ENCODE measurements at places on chromosomes 1 and 21.

- no peak for DNase-seq
Measured at GRCh38 chr1:166184012-166184411, 17.2 kb upstream of the FAM78B start.

- no peak for DNase-seq
Measured at GRCh38 chr1:87393445-87394085, 64.9 kb downstream of the LMO4 start.

DNA sequence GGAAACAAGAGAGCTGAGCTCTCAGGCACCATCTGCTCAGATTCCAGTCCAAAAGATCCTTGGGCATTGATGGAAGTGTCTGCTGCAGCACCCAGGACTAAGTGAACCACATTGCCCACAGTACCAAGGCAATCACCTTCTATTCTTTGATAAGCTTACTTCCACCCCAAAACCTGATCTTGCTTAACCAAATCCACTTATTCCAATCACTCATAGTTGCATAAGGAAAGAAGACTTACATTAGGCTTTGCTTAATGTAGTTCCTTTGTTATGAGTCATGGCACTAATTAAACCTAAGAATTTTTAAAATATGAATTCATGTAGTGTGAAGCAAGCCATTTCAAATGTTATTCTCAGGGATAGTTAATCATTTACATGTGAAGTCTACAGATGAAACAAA, 84.5 kb downstream of the UCHL5 start:
- no peak for DNase-seq

GRCh38 chr1:30524840-30525617, 198.4 kb downstream of the MATN1 start:
- DNase-seq: no peak

DNA sequence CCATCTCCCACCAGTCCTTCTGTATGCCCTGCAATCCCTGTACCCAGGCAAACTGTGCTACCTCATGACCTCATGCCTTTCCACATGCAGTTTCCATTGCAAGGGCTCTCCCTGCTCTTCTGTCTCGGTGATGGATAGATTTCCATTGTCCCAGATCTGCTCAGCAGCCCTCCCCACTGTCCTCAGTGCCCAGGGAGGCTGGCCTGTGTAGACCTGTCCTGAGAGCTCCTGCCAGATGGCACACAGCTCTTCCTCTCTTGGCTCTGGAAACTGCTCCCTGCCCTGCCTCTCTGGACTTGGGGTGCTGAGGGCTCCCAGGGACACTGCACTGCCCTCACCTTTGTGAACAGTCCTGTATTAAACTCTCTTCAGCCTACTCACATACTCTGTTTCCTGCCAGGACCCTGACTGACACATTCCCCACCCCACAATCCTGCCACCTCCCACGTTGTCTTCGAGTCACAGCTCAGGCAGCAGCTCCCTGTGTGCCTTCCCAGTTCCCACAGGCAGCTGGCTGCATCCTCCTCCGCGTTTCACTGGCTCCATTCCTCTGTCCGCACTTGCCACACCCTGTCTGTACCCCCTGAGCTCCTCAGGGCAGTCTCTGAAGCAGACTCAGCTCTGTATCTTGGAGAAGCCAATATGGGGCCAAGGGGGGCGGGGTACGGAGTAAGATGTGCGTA, 57.0 kb downstream of the SPATA46 start:
- no peak for DNase-seq

DNA sequence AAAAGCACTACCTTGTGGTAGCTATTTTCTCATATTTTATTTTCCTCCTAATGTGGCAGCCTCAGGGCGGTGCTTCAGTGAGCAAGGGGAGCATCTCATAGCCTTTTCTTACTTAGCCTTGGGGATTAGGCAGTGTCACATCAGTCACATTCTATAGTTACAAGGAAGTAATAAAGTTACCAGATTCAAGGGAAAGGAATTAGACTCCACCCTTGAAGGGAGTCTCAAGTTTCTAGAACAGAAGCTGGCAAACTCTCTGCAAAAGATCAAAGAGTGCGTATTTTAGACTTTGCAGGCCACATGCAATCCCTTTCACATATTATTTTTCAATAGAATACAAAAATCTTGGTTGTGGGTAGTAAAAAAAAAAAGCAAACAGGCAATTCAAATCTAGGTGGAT, 350.4 kb downstream of the AMY1C start:
- no peak for DNase-seq

GRCh38 chr1:57269630-57270225, 154.1 kb downstream of the DAB1 start:
- no peak for DNase-seq

- no peak for DNase-seq
Measured at GRCh38 chr1:63533931-63534330, 10.6 kb downstream of the EFCAB7 start.

DNA sequence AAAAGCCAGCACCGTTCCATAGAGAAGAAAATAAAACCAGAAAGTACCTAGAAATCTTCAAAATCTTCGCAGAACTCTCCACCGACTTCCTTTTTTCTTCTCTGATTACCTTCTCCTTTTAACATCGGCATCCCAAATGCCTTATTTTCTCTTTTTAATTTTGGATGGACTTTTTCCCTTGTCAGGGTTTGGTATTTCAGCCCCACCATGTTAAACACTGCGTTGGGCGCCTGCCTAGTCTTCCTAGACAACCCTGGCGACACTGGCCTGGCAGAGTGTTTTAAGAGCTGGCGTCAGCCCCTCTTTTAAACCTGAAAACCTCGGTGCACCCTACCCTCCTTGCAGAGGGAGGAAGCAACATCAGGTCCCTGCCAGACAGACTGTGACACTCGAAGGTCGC, 66.0 kb upstream of the EFHD2 start:
- DNase-seq: no peak

GRCh38 chr1:203265541-203265940, 36.1 kb upstream of the CHIT1 start:
- no peak for DNase-seq

DNA sequence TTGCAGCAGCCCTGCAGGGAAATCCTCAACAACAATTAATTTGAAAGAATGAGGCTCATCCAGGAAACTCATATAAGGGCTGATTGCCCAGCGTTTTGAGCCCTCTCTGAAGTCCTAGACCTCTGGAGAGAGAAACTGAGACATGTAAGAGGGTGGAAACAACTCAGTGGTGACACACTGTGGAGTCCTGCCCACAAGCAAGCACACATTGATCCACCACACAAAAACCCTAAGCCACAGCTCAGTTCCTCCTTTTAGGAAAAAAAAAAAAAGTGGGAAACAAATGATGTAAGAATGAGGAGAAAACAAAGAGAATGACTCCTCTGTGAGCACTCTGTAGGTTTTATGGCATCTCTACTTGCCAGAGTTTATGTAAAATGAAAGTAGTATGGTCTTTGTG, 22.9 kb upstream of the PLA2G5 start:
- no peak for DNase-seq

GRCh38 chr1:155086128-155086741, 7.6 kb downstream of the EFNA3 start:
- DNase-seq: no peak

GRCh38 chr1:113369699-113370098, 20.6 kb upstream of the MAGI3 start:
- no peak for DNase-seq

DNA sequence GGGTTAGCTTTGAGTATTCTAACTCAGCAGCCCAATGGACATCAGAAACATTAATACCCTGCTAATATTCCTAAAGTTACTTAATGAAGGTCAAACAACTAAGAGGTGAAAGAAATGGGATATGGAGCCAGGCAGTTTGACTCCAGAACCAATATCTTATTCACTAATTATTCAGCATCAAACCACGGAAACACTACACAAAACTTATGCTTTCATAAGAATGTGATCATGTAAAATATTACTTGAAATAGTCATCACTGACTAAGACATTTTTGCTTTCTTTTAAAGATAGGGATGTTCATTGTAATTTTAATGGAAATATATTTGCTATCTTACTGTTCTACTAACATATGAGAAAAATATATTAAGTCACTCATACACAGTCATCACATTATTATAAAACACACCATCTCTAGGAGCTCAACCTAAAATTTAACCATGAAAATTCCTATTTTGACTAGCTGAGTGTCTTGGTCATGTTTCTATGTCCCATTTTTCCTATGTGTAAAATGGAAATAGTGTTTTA, 240.9 kb downstream of the KCTD3 start:
- DNase-seq: no peak

- DNase-seq: peak; percentile 5
Measured at GRCh38 chr1:15328351-15329103, 81.2 kb upstream of the EFHD2 start.

DNA sequence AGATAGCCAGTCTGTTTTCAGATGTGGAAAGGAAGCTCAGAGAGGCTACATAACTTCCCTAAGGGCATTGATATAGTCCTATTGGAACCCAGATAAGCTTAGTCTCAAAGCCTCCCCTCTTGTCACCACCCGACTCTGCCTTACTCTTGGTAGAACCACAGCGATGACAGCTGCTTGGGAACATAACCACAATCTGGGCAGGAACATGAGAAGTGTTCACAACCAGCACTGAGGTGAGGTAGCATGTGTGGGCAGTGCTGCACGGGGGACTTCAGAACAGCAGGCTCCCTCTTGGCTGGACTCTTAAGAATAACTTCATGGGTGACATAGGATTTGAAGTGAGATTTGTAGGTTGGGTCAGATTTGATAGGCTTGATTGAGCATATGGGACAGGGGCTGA, 9.3 kb upstream of the S100A10 start:
- no peak for DNase-seq

DNA sequence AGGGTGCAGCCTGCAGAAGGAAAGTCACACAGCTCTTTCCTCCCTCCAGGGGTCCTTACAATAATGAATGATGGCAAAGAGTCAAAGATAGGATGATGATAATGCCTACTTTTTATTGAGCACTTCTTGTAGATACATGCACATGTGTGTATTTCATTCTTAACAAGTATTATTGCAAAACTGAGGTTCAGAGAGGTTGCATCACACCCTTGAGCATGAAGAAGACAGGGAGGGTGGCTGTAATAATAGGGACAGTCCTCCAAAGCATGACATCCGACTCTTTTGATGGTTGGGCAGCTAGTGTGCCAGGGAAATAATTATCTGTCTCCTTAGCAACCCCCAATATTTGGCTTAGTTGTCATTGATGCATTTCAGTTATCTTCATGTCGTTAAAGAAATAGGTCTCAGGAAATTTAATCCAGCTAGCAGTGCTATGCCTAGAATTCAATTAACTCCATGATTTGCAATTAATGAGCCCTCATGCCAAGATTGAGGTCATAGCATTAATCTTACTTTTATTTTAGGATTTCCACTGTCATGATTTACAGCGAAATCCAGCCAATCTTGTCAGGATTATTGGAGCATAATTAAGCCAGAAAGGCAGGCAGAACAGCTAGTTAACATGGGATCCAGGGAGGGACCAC, 35.0 kb downstream of the DNAJC6 start:
- DNase-seq: no peak

DNA sequence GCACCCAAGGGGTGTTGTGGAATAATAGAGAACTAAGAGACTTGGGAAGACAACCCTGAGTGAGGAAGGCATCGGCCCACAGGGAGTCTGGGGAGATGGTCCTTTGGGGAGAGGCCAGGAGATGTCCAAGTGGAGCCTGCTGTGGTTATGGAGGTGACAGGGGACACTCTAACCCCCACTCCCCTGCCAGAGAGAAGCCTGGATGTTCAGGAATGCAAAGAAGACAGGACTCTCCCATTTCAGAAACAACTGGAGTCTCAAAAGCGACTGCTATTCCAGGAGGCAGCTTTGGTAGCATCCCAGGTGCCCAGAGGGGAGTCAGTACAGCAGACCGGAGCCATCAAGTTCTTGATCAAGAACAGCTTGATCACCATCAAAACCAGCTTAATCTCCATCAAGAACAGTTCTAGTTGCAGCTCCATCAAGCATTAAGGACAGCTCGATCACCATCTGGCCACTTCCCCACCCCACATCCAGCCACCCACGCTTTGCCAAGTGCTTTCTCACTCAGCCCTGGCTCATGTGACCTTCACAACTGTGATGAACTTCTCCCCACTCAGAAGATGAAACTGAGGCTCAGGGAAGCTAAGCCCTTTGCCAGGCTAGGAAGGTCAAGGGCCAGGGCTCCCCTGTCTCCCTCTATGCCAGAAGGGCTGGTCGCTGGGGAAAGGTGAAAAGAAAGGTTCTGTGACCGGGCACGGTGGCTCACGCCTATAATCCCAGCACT, 743 bp downstream of the CD52 start:
- DNase-seq: no peak

GRCh38 chr1:201026836-201027235, 3.3 kb upstream of the KIF21B start:
- DNase-seq: no peak

- no peak for DNase-seq
Measured at GRCh38 chr1:168206111-168206510, 19.7 kb upstream of the SFT2D2 start.

DNA sequence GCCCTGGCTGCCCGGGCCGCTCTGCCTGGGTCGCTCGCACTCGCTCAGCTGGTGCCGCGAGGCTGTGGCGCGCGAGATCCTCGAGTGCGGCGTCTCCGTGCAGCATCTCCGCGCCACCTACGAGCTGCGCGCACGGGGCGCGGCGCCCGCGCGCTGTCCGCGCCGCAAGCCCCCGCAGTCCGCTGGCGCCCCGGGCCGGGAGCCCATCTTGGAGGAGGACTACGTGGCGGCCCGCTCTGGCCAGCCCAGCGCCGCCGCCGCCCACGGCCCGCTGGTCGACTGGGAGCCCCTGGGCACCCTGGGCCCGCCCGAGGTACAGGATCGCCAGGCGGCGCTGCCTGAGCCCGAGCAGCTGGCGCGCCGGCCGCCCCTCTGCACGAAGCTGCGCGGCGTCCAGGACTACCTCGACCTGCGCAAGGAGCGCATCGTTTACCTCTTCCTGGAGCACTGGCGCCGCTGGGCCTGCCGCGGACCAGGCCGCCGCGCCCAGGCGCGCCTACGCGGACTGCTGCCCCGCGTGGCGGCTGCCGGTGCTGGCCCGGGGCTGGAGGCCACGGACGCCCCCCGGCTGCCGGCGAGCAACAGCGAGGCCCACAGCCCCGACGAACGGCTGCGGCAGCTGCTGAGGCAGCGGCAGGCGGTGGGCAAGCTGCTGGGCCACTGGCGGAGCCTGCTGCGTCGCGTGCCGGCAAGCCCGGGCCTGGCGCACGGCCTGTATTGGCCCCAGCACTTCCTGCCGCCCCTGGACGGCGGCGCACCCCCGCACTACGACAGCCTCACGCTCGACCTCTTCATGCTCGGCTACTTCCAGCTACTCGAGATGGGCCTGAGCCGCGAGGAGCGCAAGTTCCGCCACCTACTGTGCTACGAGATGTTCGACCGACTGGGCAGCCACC, 10.9 kb downstream of the TNFRSF25 start:
- no peak for DNase-seq

DNA sequence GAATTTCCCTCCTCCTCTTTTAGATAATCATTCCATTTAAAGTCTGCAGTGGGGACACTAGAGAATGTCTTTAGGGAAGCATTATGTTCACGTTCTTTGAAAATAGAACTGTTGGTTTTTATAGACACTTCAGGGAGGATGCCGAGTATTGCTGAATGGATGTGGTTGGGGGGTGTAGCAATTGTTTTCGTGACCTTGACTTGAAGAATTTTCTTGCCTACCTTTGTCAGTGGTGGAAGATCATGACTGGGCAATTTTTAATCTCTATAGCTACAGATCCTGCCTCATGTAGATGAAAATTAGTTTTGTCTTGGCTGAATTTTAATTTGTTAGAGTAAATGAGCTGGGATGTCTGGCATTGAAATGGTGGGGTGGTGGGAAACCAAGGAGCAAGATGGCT, 3.8 kb downstream of the SMG7 start:
- no peak for DNase-seq

GRCh38 chr1:3016641-3017439, 4.4 kb upstream of the ACTRT2 start:
- DNase-seq: no peak

Data from amniotic stem cell (primary cell).